Epithelial cell of proximal tubule (primary cell): ENCODE measurements at places on chromosomes 6 and 20. TPM values are rescaled to one million over a fixed set of nuclear protein-coding genes. Genes with fewer than 3 reads are reported as not detected.

- no peak for DNase-seq
Measured at GRCh38 chr6:20024316-20024673, 187.1 kb downstream of the ID4 start.

The TNFRSF6B gene
- 509 and 817 TPM in 2 replicates for total RNA-seq

- no peak for DNase-seq
Measured at GRCh38 chr6:101730954-101731353, 337.4 kb downstream of the GRIK2 start.

DNA sequence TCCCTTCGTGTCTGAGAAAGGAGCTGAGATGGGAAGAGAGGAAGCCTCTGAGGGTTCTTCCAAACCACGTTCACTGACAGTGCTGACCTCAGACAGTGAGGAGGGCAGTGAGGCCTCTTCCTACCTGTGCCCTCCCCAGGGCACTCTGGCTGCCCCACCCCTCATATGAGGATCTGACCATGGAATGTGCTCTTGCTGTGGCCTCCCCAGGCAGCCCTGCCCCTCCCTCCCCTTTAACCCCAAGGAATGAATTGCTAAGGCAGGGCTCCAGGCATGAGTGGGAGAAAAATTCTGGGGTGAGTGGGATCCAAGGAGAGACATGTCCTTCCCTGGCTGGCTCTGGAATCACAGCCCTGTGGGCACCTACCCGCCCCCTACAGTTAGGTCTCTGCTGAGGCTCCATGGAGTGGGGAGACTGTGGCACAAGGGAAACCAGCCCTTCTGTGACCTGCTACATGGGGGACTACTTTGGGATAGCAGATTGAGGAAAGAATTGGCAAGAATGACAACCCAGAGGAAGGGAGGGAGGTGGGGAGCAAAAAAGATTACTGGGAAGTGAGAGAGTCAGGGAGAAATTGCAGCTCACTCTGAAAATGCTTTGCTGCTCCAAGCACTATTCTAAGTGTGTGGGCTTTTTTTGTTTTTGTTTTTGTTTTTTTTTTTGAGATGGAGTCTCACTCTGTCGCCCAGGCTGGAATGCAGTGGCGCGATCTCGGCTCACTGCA is 29.4 kb downstream of the TNXB start:
- no peak for DNase-seq

DNA sequence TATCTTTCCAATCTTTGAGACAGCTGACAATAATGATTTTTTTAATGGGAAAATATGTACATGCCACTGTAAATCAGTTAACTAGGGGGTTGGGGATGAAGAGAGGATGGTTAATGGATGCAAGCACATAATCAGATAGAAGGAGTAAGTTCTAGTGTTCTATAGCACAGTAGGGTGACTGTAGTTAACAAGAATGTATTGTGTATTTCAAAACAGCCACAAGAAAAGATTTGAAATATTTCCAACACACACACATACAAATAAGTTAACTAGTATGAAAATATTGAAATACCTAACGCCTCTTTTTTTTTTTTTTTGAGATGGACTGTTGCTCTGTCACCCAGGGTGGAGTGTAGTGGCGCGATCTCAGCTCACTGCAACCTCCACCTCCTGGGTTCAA is 153.4 kb upstream of the SALL4 start:
- DNase-seq, result no peak

The NR2E1 gene
- not detected in 2 replicates for total RNA-seq

The FAM209B gene
- not detected in 2 replicates for total RNA-seq

- DNase-seq, result no peak
Measured at GRCh38 chr6:8352335-8352965, 82.9 kb downstream of the SLC35B3 start.

GRCh38 chr6:155382338-155382685 is 68.0 kb upstream of the TFB1M start:
- no peak for DNase-seq

DNA sequence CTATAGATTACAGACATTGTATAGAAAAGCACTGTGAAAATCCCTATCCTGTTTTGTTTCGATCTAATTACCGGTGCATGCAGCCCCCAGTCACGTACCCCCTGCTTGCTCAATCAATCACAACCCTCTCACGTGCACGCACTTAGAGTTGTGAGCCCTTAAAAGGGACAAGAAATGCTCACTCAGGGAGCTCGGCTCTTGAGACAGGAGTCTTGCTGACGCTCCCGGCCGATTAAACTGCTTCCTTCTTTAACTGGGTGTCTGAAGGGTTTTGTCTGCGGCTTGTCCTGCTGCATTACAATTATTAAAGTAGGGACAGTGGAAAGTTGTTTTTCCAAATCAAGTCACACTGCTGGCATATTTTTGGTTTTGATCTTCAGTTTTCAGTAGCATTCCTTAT is 2.6 kb downstream of the TXLNB start:
- DNase-seq, result no peak

The AVP gene
- total RNA-seq, result not detected in 2 replicates

DNA sequence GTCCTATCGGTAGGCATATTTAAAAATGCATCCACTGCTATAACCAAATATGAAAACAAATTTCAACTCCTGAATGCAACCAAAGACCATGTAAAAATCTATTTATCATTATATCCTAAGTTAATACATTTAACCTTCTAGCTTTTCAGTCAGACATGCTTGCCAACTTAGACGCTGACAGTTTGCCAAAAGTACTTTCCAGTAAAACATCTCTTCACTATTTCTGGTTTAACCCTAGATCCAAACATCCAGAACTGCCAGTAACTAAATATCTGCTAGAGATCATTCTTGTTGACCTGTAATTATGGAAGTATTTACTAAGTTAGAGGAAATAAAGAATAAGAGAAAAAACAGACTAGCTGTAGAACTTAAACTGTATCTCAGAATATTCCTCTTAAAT is 210.2 kb upstream of the THEMIS start:
- DNase-seq, result no peak

DNA sequence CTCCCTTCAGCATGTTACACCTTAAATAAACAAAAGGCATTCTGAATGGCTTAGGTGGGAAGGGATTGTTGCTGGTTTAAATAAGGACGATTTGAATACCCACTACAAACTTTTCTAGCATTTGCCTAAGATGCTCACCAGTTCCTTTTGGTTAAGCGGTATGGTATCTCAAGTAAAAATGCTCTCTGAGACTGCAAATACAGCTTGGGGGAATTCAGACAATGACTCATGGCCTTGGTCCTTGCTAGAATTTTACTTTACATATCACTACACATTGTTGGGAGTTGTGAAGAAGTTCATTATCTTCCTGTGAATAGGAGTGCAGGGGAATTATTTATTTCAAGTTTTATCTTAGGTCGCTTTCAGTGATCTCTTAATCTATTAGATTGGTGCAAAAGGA is 670.7 kb downstream of the UTRN start:
- DNase-seq, result no peak

DNA sequence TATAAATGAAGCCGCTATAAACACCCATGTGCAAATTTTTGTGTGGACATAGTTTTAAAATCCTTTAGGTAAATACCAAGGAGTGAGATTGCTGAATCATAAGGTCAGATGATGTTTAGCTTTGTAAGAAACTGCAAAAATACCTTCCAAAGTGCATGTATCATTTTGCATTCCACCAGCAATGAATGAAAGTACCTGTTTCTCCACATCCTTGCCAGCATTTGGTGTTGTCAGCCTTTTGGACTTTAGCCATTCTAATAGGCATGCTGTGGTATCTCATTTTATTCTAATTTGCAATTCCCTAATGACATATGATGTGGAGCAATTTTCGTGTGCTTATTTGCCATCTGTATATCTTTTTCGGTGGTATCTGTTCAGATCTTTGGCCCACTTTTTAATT is 93.7 kb downstream of the GCLC start:
- DNase-seq, result no peak

- DNase-seq, result peak; percentile 60
Measured at GRCh38 chr6:142372348-142372747, 70.5 kb downstream of the ADGRG6 start.

- no peak for DNase-seq
Measured at GRCh38 chr20:41654884-41655283, 36.7 kb upstream of the CHD6 start.

The MUC22 gene
- total RNA-seq, result 0.06 TPM in 1 of 2 replicates, not detected in the other

GRCh38 chr6:112695001-112695400 is 347.9 kb downstream of the RFPL4B start:
- no peak for DNase-seq

The RGS17 gene
- total RNA-seq, result 3.9 and 8.0 TPM in 2 replicates

DNA sequence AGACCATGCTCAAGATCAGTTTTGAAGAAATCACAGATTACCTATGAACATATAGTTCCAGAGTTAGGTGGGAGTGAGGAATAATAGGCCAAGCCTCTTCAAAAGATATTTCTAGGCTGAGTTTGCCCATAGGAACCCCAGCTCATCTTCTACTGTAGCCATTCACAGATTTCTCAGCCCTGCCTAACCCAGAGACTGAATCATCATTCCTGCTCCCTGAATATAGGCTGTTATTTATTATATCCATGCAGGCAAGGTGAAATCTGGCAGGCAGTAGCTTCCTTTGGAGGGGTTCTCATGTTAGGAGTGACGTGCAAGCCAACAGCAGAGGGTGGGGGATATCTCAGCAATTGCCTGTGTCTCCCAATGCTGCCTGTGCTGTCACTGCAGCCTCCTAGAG is 25.6 kb upstream of the ADGRF4 start:
- no peak for DNase-seq

GRCh38 chr6:16165641-16166040 is 36.8 kb downstream of the MYLIP start:
- no peak for DNase-seq

DNA sequence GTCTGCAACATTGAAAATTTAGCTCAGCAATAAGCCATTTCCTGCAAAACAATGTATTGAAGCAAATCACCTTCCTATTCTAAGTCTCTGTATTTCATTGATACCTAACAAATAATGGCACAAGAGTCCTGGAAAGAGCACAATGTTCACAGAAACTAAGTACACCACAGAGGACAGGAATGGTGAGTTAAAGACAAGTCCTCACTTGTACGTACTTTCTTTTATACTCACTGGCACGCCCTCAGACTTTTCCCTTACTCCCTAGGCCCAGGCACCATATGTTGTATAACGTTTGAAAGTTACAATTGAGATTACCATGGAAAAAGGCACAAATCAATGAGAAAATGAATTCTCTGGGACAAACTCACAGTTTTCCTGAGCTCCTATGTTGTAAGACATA is 683.0 kb upstream of the MANEA start:
- no peak for DNase-seq

DNA sequence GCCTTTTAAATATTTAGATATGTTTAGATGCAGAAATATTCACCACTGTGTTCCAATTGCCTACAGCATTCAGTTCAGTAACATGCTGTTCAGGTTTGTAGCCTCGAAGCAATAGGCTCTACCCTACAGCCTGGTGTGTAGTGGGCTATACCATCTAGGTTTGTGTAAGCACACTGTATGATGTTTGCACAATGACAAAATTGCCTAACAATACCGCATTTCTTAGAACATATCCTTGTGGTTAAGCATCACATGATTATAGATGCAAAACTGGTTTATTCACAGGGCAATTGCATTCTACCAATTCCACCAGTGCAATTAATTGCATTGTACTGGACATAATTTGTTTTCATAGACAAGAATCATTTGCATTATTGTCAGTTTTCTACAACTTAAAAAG is 7.9 kb upstream of the SLC22A16 start:
- no peak for DNase-seq

- DNase-seq, result no peak
Measured at GRCh38 chr6:33007831-33008400, 1.5 kb downstream of the HLA-DOA start.

- DNase-seq, result no peak
Measured at GRCh38 chr6:1915226-1915625, 305.5 kb downstream of the FOXC1 start.

- DNase-seq, result no peak
Measured at GRCh38 chr20:33731693-33732165, at the start of gene ZNF341. ZNF341 (plus strand) TSS chr20:33731996; CDS start chr20:33732022, 26 bp downstream.

GRCh38 chr6:165767228-165767627 is 104.2 kb upstream of the PDE10A start:
- DNase-seq, result no peak

The PLCB1 gene
- total RNA-seq, result 0.07 and 2.2 TPM in 2 replicates

DNA sequence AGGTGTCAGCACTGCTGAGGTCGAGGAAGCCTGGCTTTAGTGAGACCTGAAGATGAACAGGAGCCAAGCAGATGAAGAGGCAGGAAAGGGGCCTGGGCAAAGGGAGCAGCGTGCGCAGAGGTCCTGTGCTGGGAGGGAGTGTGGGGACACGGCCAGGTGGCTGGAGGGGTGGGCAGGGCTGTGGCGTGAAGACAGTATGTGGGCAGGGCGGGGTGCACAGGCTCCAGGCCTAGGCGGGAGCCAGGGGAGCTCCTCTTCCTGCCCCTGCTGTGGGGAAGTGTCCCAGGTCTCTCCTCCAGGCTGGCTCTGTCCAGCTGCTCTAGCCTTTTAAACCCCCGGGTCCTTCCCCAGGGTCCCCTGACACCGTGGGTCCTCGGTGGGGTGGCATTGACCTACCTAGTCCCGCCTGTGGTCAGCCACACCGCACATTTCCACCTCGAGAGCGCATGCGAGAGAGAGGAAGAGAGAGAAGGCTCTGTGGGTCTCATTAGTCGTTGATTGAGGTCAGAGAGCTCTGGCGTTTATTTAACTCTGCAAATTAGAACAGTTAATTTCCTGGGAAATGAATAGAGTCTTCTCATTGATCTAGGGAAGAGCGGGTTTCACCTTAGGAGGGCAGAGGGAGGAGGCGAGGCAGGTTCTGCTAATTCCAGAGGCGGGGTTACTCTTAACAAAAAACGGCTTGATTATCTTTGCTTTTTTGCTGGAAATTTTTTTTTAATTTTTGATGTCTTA is 68.8 kb downstream of the CDH4 start:
- no peak for DNase-seq

DNA sequence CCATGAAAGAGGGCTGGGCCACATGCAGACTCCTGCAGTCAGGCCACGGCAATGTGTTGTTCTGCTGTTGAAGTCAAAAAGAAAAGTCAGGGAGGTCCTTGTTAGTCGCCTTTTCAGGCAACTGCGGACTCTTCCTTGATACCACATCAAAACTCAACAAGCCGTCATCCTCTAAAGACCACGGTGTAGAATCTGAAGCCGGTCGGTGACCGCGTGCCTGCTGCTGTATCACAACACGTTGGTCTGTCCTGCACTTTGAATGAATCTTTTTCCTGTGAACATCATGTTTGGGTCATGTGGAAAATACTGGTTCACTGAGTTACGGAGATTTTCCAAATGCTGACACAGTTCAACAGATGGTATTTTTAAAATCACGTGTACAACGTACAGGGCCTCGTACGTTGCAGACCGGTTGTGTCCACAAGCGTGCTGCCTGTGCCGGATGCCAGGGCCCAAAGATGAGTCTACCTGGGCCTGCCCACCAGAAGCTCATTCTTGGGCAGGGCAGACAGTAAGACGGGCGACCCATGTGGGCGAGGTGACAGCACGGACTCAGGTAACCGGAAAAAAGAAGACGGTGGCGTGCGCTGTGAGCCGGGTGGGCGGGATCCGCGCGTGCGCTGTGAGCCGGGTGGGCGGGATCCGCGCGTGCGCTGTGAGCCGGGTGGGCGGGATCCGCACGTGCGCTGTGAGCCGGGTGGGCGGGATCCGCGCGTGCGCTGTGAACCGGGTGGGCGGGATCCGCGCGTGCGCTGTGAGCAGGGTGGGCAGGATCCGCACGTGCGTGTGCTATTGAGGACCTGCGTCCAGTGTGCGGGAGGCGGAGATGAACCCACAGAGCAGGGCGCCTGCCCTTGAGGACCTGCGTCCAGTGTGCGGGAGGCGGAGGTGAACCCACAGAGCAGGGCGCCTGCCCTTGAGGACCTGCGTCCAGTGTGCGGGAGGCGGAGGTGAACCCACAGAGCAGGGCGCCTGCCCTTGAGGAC is 114.5 kb downstream of the FAM120B start:
- no peak for DNase-seq

- no peak for DNase-seq
Measured at GRCh38 chr20:9981829-9982228, 53.0 kb upstream of the ANKEF1 start.

The SPINT4 gene
- total RNA-seq, result not detected in 2 replicates

The RSPO3 gene
- 0.35 TPM in 1 of 2 replicates, not detected in the other for total RNA-seq
